Pancreas (tissue), 10 donors: ENCODE measurements at places on chromosomes 4 and X. TPM values are rescaled to one million over a fixed set of nuclear protein-coding genes. Genes with fewer than 3 reads are reported as not detected.

DNA sequence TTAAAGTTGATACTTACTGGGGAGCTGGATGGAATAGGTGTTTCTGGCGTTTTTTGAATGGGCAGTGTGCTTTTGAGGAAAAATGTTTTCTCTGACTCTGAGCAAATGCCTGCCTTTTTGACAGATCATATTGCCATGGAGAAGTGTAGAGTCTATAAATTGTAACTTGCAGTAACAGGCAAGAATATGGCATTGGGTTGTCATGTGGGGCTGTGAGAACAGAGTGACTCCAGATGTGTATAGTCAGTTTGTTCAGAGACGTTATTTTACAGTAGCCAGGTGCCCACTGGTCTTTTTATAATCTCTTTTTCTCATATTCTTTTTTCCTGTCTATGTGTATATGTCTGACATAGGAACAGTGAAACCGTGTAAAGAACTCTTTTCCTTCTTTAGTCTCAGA lies 40.8 kb downstream of the RAPGEF2 start:
- no peaks in the 10 kb centered on the region for H3K36me3 ChIP-seq
- H3K4me1 ChIP-seq, result no peaks in the 10 kb centered on the region
- no peak overlapping the region for H3K27ac ChIP-seq
- H3K4me3 ChIP-seq, result no peak overlapping the region
- DNase-seq, result no peak

GRCh38 chr4:37989398-37990260 lies 29.4 kb downstream of the PTTG2 start:
- no peaks in the 10 kb centered on the region for H3K36me3 ChIP-seq
- H3K27me3 ChIP-seq, result no peaks in the 10 kb centered on the region
- no peak overlapping the region for H3K4me3 ChIP-seq
- no peak overlapping the region for H3K27ac ChIP-seq
- H3K4me1 ChIP-seq, result no peaks in the 10 kb centered on the region

- no peaks in the 10 kb centered on the region for H3K27me3 ChIP-seq
- no peaks in the 10 kb centered on the region for H3K36me3 ChIP-seq
- H3K27ac ChIP-seq, result no peak overlapping the region
- DNase-seq, result no peak
- no peak overlapping the region for H3K4me3 ChIP-seq
These were observed 61.7 kb upstream of the GUCY1A1 start for GRCh38 chr4:155604718-155605626.

DNA sequence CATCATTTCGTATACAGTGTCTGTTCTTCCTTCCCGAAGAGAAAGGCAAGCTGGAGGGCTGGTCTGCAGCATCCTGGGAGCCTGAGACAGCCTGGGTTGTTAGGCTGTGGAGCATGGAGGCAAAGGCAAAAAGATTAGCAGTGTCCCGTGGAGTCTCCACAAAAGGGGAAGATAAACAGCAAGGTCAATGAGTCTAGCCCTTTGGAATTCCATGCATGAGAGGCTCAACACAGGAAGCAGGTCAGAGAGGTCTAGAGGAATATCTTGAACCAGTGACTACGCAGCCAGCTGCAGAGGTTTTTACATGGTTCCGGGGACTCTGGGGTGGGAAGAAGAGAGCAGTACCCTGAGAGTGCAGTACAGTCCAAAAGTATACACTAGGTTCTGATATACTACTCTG lies 12.2 kb upstream of the MCF2 start:
- no peaks in the 10 kb centered on the region for H3K4me1 ChIP-seq
- no peak for DNase-seq
- no peaks in the 10 kb centered on the region for H3K27me3 ChIP-seq

GRCh38 chr4:15428611-15429010 lies 778 bp downstream of the C1QTNF7 start:
- H3K27ac ChIP-seq, result no peak overlapping the region
- H3K36me3 ChIP-seq, result no peaks in the 10 kb centered on the region
- H3K27me3 ChIP-seq, result no peaks in the 10 kb centered on the region
- no peak overlapping the region for H3K4me3 ChIP-seq
- H3K4me1 ChIP-seq, result no peaks in the 10 kb centered on the region
- no peak for DNase-seq

- H3K4me3 ChIP-seq, result no peak overlapping the region
- no peak overlapping the region for H3K27ac ChIP-seq
These were observed 103.4 kb upstream of the PAK3 start for GRCh38 chrX:110992611-110993010.

GRCh38 chr4:169267070-169267469 lies 3.7 kb downstream of the SH3RF1 start:
- H3K4me1 ChIP-seq, result peaks cover 45% of the 10 kb centered on the region
- H3K36me3 ChIP-seq, result no peaks in the 10 kb centered on the region
- H3K27ac ChIP-seq, result peak overlapping the region; percentile 97
- H3K4me3 ChIP-seq, result no peak overlapping the region
- DNase-seq, result no peak
- H3K27me3 ChIP-seq, result no peaks in the 10 kb centered on the region

DNA sequence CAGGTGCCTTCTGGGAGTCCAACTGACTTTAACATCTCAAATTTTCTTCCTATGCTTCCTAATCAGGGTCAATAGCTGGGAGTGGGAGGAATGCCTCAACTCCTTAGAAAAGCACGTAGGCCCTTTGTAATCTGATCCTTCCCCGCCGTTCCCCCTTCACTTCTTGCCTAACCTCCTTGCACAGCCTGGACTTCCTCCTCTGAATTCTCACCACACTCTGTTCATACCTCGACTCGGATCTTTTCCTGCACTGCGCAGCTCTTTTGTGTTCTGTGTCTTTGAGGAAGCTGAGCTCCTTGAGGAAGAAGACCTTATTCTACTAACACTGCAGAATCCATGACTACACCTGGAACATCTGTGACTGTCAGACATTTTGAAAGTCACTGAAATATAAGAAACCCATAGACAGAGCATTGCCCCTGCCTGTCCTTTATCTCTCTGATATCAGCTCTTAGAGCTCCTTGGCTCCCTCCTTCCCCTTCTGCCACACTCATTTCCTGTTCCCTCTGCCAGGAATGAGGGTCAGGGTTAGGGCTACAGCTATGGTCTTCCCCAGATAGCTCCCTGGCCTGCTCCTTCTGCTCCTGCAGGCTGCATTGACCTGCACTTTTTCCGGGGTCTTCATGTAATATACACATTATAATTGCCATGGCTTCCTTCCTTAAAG lies 140.2 kb upstream of the LDB2 start:
- no peaks in the 10 kb centered on the region for H3K4me1 ChIP-seq
- H3K27ac ChIP-seq, result no peak overlapping the region
- no peaks in the 10 kb centered on the region for H3K36me3 ChIP-seq
- no peak overlapping the region for H3K4me3 ChIP-seq
- no peak for DNase-seq

DNA sequence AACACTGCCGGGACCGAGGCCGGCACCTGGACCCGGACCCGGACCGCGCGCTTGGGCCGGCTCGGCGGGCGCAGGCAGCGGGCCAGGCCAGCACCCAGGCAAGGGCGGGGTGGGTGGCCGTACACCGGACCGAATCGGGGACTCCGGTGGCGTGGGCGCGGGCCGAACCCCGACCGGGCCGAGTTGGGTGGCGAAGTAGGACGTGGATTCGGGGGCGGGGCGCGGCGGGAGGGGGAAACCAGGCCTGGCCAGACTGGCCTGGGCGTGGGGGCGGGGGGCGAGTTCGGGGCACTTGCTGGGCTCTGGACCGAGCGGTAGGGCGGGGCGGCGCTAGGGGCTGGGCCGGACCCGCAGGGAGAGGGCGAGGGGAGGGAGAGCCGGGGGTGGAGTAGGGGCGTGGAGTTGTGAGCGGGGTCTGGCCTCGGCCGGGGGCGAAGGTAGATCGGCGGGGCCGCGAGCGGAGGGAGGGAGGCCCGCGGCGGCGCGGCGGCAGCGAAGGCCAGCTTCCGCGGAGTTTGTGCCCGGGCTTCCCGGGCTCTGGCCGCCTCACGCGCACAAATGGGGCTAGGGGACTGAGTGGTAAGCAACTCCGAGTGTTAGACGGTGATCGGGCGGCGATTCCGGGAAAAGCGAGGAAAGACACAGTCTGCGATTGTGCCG lies 1.8 kb upstream of the BCORL1 start:
- no peaks in the 10 kb centered on the region for H3K36me3 ChIP-seq
- H3K4me1 ChIP-seq, result no peaks in the 10 kb centered on the region
- peak; percentile 75 for DNase-seq
- no peak overlapping the region for H3K27ac ChIP-seq
- no peak overlapping the region for H3K4me3 ChIP-seq

DNA sequence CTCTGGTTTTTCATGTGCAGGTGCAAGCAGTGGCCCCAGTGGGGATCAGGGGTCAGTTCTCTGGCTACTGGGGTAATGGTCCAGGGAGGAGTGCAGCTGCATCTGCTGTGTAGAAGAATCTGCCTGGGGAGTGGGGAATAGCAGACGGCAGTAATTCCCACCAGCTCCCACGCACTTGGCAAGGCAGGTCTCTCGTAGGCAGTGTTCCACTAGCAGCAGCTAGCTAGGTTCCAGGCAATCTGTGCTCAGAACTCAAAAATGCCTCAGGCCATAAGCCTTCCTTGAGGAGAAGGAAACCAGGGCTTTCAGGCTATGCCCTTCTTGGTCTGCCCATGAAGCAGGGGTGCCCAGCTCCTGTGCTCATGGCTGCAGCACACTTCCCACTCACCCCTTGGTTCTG lies 38.8 kb downstream of the DCLK2 start:
- H3K4me3 ChIP-seq, result no peak overlapping the region
- no peaks in the 10 kb centered on the region for H3K36me3 ChIP-seq
- peaks cover 11% of the 10 kb centered on the region for H3K4me1 ChIP-seq
- H3K27ac ChIP-seq, result no peak overlapping the region

- no peak overlapping the region for H3K4me3 ChIP-seq
- no peaks in the 10 kb centered on the region for H3K36me3 ChIP-seq
- H3K4me1 ChIP-seq, result no peaks in the 10 kb centered on the region
These were observed 6.2 kb downstream of the CSF2RA start for GRCh38 chrX:1274786-1275185.

DNA sequence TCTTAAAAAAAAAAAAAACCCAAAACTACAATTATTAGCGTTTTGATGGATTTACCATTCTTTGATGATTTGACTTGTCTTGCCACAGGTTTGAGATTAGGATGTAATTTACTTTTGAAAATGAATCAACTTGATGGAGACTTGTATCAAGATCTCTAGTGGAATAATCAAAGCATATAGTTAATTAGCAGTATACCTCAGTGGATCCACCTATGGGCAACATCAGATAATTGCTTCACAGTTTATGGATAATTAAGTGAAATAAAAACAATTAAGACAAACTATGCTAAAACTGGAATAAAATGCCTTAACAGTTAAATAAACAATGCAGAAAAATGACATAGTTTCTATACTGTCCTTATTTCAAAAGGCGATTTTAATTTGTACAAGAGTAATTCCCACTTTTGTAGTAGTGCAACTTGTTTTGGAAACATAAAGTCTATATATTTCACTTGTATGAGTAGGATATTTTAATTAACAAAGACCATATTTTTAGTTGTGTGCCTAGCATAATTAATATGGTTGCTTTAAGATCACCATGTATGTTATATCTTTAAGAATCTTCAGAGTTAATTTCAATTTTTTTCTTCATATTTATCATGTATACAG lies 4.2 kb downstream of the CPEB2 start:
- H3K4me1 ChIP-seq, result peaks cover 9% of the 10 kb centered on the region
- no peak overlapping the region for H3K27ac ChIP-seq
- no peaks in the 10 kb centered on the region for H3K36me3 ChIP-seq
- no peak for DNase-seq

DNA sequence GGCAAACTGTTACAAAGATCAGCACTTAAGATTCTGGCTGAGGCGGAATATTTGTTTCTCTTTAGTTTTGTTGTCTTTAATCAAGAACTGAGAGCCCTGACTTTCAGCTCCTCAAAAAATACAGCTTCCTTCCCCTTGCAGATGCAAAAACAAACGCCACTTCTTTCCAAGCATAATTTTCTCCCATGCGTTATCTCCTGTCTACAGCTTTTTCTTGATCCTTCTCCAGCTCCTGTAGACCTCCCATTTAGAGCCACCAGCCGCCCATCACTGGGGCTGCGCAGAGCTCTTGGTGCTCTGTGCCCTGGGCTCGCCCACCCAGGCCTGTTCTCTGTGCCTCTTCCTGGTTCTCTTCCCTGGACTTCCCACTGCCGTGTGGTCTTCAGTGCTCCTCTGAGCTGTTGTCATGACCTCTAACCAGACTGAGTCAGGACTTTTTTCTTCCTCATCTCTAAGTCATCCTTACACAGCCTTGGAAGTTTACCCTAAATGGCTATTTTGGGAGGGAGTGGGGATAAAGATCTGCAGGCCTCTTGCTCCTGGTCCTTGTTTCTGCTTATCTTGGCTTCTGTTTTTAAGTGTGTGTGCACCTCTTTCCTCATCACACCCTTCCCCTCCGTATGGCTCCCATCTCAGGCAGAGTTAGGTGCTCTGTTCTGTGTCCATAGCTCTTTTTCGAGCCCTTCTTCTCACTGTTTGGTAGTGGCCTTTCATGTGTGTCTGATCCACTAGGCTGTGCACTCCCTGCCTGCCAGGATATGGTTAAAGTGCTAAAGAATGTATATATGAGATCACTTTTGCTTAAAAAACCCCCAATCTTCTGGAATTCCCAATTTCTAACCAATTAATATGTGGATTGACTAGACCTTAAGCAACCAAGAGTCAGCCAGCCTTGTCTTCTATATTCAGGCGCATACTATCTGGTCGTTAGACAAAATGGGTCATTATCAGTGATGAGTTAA lies 122.5 kb downstream of the PTTG2 start:
- H3K4me1 ChIP-seq, result peaks cover 50% of the 10 kb centered on the region
- H3K4me3 ChIP-seq, result no peak overlapping the region
- DNase-seq, result no peak
- no peaks in the 10 kb centered on the region for H3K36me3 ChIP-seq
- no peaks in the 10 kb centered on the region for H3K27me3 ChIP-seq

- no peaks in the 10 kb centered on the region for H3K36me3 ChIP-seq
- no peak for DNase-seq
- no peaks in the 10 kb centered on the region for H3K27me3 ChIP-seq
These were observed 85.0 kb downstream of the ADRA2C start for GRCh38 chr4:3851211-3851610.

GRCh38 chrX:5458300-5458842 lies 770.3 kb downstream of the NLGN4X start:
- no peak for DNase-seq

- H3K4me3 ChIP-seq, result no peak overlapping the region
- H3K4me1 ChIP-seq, result no peaks in the 10 kb centered on the region
- no peak for DNase-seq
- H3K27ac ChIP-seq, result no peak overlapping the region
- no peaks in the 10 kb centered on the region for H3K27me3 ChIP-seq
These were observed 36.0 kb upstream of the CBR4 start for GRCh38 chr4:169045862-169046584.

DNA sequence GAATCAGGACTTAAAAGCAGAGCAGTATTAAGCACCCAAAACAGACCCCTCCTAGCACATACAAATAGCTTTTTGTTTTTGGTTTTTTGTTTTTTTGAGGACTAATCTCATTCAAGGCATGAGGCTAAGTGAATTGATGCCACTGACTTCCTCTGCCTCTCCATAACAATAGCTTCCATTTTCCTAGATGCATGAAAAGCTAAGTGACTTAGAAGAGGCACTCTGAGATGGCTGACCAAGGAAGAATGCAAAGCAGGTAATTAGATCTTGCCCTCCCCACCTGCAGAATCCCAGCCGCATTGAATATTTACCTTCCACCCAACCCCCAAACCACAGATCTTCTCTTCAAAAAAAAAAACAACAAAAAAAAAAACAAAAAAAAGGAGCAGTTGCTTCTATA lies 7.4 kb upstream of the KDR start:
- H3K27ac ChIP-seq, result no peak overlapping the region
- H3K36me3 ChIP-seq, result no peaks in the 10 kb centered on the region
- H3K4me3 ChIP-seq, result no peak overlapping the region
- no peaks in the 10 kb centered on the region for H3K27me3 ChIP-seq

Gene HS3ST1
- 0.46 TPM for total RNA-seq

Gene CYSLTR1
- total RNA-seq, result 0.31 TPM

Gene SYTL4
- total RNA-seq, result 12.3 TPM

Gene SLC6A14
- total RNA-seq, result 0.52 TPM

Gene OCIAD1
- 59.8 TPM for total RNA-seq

Gene FRMPD3
- total RNA-seq, result 0.12 TPM

Gene GYPE
- total RNA-seq, result not detected
